ENCODE measurements at places on chromosomes 5 and 9. TPM values are rescaled to one million over a fixed set of nuclear protein-coding genes. Genes with fewer than 3 reads are reported as not detected.

TMEFF1 gene
- 0.78 TPM for total RNA-seq

TAF11L8 gene
- not detected for total RNA-seq

BOD1 gene
- total RNA-seq, result 51.1 TPM

NPR3 gene
- 10.8 TPM for total RNA-seq

SLC1A1 gene
- total RNA-seq, result 28.7 TPM

INSL4 gene
- total RNA-seq, result not detected

NCS1 gene
- 33.1 TPM for total RNA-seq

ZNF367 gene
- 14.9 TPM for total RNA-seq

NMUR2 gene
- total RNA-seq, result not detected

MEIKIN gene
- not detected for total RNA-seq

AUH gene
- 16.2 TPM for total RNA-seq

PCDHGC4 gene
- total RNA-seq, result 2.2 TPM

RAB3C gene
- not detected for total RNA-seq

PIP5K1B gene
- total RNA-seq, result not detected

CCT5 gene
- total RNA-seq, result 418 TPM

BHMT gene
- total RNA-seq, result not detected

WNK2 gene
- not detected for total RNA-seq

TTC33 gene
- 11.7 TPM for total RNA-seq

PLPP7 gene
- 13.6 TPM for total RNA-seq

RASEF gene
- under 0.01 TPM for total RNA-seq

NSMF gene
- total RNA-seq, result 34.6 TPM

NR5A1 gene
- total RNA-seq, result not detected

LCN15 gene
- not detected for total RNA-seq

WDR38 gene
- not detected for total RNA-seq

ANKRD20A1 gene
- not detected for total RNA-seq

OLFML2A gene
- 47.8 TPM for total RNA-seq

CHSY3 gene
- 8.8 TPM for total RNA-seq

GFI1B gene
- not detected for total RNA-seq

MAMDC2 gene
- 1.8 TPM for total RNA-seq

NTRK2 gene
- under 0.01 TPM for total RNA-seq

APBB3 gene
- total RNA-seq, result 9.8 TPM

GMCL2 gene
- not detected for total RNA-seq

IGFBPL1 gene
- not detected for total RNA-seq

ZDHHC11 gene
- 2.0 TPM for total RNA-seq

SPATA31A3 gene
- not detected for total RNA-seq

PRRC1 gene
- total RNA-seq, result 72.7 TPM

RLN2 gene
- not detected for total RNA-seq

PRRX2 gene
- 21.3 TPM for total RNA-seq

NME5 gene
- 3.3 TPM for total RNA-seq

CTNNAL1 gene
- total RNA-seq, result 69.8 TPM

TLR4 gene
- 8.8 TPM for total RNA-seq

PCDHA10 gene
- under 0.01 TPM for total RNA-seq

SLC36A3 gene
- not detected for total RNA-seq
